ENCODE measurements at places on chromosomes 7 and 10.

- DNase-seq, result no peak
These were observed 43.2 kb downstream of the HDAC9 start for GRCh38 chr7:18538554-18539250.

DNA sequence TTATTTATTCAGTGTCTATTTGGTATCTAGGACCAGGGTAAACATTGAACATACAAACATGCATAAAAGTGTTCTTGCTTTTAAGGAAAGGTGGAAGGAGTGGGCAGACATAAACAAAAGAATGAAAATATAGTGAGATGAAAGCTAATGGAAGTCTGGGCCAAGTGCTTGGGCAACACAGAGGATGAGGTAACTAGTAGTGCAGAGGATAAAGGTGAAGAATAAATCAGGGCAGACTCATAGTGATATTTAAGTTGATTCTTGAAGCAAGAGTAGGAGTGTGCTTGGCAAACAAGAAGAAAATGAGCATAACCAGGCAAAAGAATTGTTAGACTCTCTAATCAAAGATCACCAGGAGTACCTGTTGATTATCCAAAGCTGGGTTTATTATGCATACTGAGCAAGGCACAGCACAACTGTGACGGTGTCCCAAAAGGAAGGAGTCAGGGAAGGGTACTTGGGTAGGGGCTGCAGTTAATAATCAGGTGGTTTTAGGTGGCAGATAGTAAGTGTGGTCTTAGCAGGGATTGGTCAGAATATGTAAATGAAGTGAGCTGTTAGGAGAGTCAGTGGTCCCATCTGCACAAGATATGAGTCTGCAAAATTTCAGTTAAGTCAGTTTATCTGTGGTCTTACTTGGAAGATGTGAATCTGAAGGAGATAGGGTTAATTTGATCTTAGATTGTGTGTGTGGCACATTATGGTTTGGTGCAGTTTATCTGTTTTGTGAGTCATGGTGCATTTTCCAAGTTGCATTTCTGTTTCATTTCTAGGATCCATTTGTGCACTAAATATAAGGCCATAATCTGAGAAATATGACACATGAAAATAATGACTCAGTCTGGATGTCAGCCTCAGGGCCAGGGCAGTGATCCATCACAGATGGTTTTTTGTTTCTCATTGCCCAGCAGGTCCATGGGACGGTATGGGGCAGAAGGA lies 30.6 kb upstream of the TAX1BP1 start:
- DNase-seq, result no peak

DNA sequence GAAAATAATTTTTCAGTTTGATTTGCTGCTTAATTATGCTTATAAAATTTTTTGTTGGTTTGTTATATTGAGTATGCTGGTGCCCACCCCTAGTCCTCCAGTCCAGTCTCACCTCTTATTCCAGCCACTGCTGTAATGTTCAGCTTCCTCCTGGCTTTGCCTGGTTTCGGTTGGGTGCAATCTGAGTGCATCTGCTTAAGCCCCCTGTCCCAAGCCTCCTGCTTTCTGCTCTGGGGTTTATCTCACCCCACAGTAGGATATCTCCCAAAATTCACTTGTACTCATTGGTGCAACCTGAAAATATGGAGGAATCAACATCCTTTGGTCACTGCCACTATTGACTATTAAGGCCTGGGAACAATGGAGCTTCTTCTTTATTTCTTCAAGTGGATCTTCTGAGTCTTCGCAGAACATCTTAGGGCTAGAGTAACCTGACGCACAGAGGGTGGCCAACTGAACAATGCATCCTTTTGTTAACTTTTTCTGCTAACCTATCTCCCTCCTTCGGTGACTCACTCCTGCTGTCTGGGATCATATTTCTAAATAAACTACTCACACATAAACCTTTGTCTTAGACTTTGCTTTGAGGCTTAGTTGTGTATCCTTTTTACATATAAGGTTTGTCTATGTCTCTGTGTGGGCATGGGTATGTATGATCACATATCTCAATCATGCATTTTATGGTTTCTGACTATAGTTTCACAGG lies 19.1 kb upstream of the SOSTDC1 start:
- DNase-seq, result peak; percentile 98

- no peak for DNase-seq
These were observed 9.4 kb downstream of the SH2B2 start for GRCh38 chr7:102296179-102296438.

DNA sequence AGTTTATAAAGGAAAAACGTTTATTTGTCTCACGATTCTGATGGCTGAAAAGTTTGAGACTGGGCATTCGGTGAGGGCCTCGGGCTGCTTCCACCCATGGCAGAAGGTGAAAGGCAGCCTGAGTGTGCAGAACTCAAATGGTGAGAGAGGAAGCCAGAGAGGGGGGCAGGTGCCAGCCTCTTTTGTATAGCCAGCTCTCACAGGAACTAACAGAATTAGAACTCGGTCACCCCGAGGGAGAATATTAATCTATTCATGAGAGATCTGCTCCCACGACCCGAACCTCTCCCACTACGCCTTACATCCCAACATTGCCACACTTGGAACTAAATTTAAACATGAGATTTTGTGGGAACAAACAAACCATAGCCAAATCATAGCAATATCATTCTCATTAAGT lies 112.6 kb downstream of the ZPBP start:
- DNase-seq, result no peak

DNA sequence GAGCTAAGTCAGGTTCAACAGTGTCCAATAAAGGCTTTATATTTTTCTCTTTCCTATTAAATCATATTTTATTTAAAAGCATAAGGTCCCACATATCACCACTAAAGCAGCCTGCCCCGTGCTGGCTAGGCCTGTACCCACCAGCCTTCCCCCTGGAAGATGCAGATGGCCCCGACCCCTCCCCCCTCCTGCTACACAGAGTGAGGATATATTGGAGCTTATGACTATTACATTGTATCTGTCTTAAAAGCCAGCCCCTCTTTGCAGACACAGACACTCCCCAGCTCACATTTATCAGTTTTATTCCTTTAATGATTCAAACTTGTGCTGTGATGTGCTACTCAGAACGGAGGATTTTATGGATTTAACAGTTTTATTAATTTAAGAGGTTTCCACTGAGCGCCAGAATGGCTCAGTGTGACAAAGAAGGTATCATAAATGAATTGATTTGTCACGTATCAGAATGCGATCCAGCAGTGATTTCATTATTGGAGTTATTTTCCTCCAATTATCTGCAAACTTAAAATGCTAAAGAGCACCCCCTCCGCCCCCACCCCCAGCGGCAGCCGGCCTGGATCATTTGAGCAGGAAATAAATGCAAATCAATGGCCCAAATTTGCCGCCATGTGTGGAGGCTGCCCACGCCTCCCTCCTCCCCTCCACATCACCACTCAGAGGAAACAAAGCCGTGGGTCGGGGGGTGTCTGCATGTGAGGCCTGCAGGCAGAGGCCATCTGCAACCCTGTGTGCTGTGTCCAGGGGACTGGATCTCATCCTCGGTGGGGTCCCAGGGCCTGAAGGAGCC lies 72.6 kb upstream of the ZMIZ1 start:
- DNase-seq, result no peak

DNA sequence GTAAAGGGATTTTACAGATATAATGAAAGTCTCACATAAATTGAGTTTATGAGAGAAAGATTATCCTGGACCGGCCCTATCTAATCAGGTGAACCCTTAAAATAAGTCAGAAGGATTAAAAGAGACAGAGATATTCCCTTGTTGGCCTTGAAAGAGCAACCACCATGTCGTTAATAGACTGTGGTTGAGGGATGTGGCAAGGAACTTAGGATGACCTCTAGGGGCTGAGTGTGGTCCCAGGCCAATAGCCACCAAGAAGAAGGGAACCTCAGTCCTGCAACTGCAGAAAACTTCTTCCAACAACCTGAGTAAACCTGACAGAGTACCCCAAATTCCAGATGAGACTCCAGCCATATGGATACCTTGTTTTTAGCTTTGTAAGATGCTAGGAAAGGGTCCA lies 121.5 kb downstream of the POLR1F start:
- DNase-seq, result peak; percentile 50

DNA sequence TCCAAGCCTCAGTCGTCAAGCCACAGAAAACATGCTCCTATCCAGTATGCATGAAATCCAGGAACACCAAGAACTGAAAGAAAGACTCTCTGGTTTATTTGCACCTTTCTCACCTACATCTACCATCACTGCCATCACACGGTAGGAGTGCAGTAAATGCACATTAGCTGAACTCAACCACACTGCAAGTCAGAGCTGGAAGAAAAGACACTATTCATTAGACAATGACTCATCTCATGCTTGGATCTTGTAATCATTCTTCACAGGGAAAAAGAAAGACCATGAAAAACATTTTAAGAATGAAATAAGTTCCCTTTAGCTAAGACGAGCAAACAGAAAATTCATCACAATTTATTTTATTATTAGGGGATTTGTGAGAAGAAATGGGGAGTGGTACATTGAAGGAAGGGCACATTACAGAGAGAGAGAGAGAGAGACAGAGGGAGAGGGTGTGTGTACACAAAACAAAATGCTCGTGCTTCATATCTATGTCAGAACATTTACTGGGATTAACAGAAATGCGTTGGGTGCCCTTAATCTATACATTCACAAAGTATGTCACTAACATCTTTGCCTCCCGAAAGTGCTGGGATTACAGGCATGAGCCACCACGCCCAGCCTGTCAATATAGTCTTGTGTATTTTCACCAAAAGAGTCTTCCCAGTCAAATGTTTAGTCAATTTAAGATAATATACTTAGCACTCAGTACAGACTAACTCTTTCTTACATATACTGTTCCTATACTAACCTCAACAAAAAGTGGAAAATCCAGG lies 324.9 kb downstream of the PARD3 start:
- peak; percentile 4 for DNase-seq

GRCh38 chr7:104895522-104896236 lies 118.3 kb upstream of the KMT2E start:
- no peak for DNase-seq

- no peak for DNase-seq
These were observed 8.4 kb downstream of the MLXIPL start for GRCh38 chr7:73615886-73616285.

DNA sequence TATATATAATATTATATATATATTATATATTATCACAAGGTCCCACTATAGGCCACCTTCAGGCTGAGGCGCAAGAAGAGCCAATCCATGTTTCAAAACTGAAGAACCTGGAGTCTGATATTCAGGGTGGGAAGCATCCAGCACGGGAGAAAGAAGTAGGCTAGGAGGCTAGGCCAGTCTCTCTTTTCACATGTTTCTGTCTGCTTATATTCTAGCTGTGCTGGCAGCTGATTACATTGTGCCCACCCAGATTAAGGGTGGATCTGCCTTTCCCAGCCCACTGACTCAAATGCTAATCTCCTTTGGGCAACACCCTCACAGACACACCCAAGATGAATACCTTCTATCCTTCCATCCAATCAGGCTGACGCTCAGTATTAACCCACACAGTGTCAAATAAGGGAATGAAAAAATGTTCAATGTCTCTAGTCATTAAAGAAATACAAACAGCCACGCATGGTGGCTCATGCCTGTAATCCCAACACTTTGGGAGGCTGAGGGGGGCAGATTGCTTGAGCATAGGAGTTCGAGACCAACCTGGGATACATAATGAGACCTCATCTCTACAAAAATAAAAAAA lies 135.4 kb upstream of the PCBD1 start:
- DNase-seq, result no peak

- DNase-seq, result peak; percentile 69
These were observed 29.4 kb upstream of the TNRC18 start for GRCh38 chr7:5452937-5453540.

DNA sequence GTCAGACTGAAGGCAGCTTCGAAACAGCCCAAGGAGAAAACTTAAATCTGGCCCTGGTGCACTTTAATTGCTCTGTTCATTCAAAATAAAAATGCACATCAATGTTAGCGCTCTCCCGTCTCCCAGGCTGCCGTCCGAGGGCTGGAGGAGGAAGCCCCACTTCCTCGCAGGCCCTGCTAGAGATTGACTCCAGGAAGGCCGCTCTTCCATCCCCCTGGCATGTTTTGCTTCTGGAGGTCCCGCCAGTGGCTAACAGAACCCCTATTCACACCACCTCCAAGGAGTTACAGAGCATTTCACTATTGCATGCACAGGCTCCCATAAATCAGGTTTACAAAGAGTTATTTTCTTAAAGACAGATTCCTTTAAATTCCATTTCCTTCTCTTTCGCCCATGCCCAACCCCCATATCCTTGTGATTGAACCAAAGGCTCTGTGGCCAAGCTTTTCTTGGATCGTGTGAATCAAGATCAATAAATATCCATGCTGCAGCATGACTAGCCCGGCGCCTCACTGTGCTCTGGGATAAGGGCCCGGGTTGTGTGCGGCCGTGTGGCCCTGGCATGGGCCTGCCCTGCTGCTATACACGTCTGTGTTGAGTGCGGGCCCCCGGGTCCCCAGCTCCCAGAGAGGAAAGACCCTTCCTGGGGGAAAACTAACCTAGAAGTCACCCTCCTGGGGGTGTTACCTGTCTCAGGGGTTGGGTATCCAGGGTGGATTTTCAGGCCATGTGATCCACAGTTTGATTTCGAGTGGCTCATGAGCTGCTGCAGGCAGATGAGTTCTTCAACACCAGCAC lies 118.7 kb upstream of the GDF10 start:
- DNase-seq, result no peak

GRCh38 chr7:111006040-111006439 lies 84.9 kb upstream of the LRRN3 start:
- DNase-seq, result no peak

- no peak for DNase-seq
These were observed 31.9 kb downstream of the SLC26A4 start for GRCh38 chr7:107692501-107692900.

- DNase-seq, result no peak
These were observed 162.0 kb downstream of the KLF6 start for GRCh38 chr10:3622845-3623621.

DNA sequence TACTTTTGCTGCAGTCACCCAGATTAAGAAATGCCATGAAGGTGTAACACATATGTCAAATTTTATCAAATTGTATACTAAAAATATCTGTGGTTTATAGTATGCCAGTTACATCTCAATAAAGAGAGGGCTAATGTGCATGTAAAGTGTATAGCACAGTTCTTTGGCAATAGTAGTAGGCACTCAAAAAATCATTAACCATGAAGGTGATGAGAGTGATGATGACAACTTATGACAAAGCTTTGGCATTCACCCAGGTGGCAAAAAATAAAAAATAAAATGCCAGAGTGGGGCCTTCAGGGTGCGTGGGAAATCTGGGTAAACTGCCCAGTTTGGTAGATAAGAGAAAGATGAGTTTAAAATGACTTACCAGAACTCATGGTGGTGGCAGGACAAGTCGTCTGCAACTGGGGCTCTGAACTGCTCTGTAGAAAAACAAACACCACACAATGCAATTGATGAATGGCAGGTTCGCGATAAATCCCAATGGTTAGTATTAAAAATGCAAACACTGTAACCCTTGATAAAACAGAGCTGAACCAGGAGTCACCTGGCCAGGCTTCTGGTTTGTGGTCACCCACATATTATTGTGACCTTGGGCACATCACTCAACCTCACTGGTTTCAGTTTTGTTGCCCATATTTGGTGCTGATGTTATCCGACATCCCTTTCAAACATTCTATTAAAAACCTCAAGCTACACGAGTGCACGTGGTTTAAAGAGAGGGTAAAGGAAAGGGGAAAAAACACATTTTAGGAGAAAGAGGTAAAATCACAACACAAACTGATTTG lies 120.2 kb downstream of the SORBS1 start:
- DNase-seq, result peak; percentile 53
